NCI-H1694 (cell line): ENCODE measurements at places on chromosomes 4 and X.

GRCh38 chrX:78303086-78303485 is 24.3 kb downstream of the CYSLTR1 start:
- DNase-seq, result no peak

- no peak for DNase-seq
These were observed 149.8 kb downstream of the CHM start for GRCh38 chrX:85897362-85898126.

- no peak for DNase-seq
These were observed 104.9 kb downstream of the TTC29 start for GRCh38 chr4:146840731-146841130.

DNA sequence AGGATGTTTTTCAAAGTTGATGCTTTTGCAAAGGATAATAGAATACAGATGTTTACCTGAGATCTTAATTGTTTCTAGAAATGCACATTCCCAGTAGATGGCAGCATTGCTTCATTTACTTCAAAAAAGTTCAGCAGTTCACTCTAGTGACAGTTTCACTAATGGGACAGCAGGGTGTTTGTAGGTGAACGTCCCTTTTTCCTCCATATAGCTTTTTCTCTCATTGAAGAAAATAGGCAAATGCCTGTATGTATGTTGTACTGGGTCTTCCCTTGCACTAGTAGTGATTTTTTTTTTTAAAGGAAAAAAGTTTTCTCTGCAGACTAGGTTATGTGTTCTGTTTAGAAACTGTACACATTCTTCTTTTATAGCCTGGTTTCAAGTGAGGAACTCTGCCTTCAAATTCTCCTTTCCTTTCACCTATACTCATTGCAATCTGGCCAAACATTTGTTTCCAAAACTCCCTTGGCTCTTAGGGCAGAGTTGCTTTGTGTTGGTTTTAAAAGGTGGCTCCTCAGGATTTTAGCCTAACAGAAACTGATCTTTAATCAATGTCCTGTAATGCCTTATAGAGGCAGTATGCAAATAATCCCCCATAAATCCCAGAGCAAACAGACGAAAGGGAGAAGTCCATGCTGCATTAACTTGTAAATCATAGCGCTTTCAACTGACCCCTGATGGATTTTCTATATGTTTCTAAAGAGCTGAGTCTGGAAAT is 86.3 kb downstream of the EGF start:
- DNase-seq, result peak; percentile 18

DNA sequence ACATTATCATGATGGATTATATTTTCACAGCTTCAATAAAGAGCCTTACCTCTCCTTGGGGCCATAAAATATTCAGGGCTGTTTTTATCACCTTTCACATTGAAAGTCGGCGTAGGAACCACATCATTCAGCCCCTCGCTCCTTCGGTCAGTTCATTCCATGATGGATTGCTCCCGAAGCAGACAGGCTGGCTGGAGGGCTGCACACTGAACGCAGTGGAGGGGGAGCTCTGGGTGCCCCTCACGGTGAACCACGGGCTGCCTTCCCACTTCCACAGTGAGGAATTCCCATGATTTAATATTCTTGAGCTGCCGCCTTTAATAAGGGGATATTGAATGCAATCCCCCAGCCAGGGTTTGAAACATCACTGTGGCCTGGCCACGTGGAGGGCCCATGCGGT is 16.0 kb downstream of the PPP2R2C start:
- DNase-seq, result no peak

- DNase-seq, result no peak
These were observed 166.5 kb downstream of the CPEB2 start for GRCh38 chr4:15168759-15169158.

DNA sequence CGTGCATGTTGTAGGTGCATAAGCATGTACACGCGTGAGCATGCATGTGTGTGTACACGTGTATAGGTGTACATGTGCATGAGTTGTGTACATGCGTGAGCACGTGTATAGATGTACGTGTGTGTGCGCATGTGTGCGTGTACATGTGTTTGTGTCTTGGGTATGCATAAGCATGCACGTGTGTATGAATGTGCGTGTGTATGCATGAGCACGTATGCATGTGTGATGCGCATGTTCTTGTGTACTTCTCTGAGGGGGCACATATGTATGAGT is 9.0 kb downstream of the NAT8L start:
- DNase-seq, result no peak

DNA sequence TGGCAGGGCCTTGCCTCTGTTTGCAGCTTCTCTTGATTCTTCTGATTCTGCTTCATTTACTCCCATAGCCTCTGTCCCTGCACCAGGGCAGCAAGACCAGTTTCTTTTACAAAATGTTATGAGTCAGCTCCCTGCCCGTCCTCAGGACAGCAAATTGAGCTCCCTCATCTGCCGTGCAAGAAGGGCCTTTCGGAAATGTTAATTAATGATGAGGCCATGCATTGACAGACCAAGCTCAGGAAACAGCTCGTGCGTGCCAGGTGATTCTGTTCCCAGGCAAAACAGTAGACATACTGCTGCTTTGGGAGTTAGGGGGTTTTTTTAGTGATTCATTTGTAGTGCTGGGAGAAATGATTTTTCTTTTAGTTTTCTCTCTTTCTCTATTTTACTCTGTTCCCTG is 231.7 kb downstream of the FBXW7 start:
- no peak for DNase-seq

- no peak for DNase-seq
These were observed 766.1 kb downstream of the KCTD8 start for GRCh38 chr4:43682551-43682950.

GRCh38 chr4:152901205-152901604 is 34.9 kb upstream of the FHDC1 start:
- no peak for DNase-seq

DNA sequence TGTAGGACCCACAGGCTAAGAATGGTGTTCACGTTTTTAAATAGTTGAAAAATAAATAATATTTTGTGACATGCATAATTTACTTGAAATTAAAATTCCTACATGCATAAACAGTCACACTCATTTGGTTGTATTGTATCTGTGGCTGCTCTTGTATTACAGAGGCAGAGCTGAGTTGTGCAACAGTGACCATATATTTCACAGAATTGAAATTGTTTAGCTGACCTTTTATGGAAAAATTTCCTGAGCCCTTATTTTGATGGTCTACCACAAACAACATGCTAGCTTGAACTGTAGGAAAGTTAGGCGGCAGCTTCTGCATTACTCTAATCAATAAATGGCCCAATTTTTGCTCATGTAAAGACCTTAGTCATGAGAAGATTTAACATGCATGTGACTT is 633.4 kb upstream of the AADAT start:
- no peak for DNase-seq

DNA sequence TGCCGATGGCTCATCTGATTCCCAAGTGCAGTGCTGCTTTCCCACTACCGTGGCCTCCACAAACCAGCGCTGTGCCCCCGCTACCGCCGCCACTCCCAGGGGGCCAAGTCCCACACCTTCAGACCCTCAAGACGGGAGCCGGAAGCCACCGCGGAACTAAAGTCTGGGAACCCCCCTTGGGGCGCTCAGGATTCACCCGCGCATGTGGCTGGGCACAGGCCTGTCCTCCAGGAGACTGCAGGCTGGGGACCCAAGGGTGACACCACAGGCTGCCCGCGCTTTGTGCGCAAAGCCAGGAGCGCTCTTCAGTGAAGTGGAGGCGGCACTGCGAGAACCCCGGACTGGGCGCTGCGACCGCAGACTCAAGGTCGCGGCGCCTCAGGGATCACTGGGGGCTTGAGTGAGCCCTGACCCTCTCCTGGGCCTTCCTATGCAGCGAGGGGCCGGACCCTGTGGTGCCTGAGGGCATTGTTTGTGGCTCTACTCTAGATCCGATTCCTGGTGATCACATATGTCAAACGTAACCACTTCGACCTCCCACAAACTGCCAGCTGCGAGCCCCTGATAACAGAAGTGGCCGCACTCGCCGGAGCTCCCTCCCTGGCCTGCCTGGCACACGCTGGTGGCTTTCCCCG is 20.4 kb upstream of the TBC1D14 start:
- DNase-seq, result no peak

DNA sequence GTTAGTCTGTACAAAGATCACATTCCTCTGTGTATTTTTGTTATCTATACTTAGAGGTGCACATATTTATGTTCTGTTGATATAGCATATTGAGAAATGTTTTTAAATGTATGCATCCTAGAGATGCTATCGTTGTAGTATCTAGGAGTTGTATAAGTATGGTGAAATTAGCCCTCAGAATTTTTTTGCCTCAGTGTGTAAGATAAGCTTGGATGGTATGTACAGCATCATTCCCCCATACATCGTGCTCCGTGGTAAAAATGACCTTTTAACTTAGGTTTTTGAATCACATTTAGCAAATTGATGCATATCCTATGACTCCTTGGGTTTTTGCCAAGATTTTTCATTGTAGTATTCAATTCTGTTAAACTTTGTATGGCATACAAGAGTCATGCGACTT is 113.5 kb downstream of the RPA4 start:
- DNase-seq, result no peak

DNA sequence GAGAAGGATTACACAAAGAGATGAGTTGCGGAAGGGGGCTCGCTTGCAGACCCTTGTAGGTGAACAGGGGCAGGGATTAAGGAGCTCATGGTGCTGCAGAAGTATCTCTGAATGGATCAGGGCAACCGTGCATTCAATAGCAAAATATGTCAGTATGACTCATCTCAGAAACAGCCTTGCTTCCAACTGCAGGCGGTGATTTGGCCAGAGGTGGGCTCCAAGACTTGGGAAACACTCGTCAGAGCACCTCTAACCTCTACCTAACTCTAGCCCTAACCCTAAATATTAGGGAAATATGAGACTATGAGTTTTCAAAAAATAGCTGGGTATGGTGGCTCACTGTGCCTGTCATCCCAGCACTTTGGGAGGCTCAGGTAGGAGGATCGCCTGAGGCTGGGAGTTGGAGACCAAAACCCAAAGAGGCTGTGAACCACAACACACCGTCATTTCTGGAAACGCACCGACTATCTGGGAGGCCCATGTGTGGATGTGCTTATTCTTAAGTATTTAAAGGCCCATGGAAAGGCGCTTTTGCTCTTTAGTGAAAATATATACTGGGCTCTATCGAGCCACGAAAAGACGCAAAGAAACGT is 102.6 kb downstream of the DHRSX start:
- no peak for DNase-seq

DNA sequence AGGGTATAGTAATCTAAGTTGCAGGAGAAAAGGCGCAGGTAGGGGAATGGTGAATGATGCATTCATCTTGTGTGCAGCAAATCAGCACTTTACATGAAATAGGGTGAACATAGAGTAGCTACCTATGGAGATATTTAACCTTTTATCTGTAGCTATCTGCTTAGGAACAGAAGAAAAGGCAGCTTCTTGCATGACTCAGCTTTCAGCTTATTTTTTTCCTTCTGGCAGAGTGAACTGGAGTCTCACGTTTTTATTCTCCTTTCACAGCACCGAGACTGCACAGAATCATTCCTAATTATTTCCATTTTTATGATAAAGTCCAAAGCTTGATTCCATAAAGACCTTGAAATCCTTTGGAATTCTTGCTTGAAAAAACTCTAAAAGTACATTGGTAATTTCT is 4.8 kb upstream of the SCOC start:
- DNase-seq, result no peak

DNA sequence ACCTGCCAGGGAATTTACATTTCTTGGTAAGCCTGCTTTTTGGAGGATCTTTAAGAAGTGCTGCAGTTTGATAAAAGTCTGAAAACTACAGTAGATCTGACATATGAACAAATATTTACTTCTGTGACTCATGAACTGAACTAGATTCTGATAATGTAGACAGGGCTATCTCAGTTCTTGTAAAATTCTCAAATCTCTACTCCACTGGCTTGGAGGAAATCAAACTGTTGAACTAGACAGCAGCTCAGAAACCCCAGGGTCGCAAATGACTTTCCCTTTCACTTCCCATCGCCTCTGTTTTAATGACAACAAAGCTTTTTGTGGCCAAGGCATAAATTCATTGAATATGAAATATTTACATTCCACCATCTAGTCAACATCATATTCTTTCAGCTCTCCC is 15.4 kb upstream of the OCIAD1 start:
- no peak for DNase-seq

DNA sequence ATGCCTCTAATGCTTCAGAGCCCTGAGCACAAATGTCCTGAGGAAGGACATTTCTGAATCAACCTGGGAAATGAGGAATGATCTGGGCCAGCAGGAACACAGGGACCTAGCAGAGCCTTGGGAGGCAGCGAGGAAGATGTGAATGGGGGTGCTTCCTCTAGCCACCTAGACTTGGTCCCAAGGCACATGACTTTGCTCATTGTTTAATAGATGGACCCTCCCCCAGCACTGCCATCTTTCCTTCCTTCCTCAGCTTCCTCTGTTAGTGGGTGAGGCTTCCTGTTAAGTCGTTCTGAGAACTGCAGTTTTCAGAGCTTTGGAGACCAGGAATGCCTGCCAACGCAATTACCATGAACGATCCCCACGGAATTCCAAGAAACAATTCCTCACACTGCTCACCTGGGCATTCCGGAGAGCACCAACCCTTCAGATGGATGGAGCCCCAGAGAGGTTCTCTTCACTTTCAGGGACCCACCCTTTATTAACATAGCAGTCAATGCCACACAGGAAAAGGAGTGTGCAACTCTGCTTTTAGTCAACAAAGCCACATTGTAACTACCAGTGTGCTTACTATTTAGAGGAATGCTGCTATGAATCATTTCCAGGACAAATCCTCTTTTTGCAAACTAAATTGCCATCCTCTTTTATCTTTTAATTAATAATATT is 48.5 kb upstream of the STIM2 start:
- DNase-seq, result no peak

- DNase-seq, result no peak
These were observed 731.8 kb downstream of the KCTD8 start for GRCh38 chr4:43716721-43717395.

DNA sequence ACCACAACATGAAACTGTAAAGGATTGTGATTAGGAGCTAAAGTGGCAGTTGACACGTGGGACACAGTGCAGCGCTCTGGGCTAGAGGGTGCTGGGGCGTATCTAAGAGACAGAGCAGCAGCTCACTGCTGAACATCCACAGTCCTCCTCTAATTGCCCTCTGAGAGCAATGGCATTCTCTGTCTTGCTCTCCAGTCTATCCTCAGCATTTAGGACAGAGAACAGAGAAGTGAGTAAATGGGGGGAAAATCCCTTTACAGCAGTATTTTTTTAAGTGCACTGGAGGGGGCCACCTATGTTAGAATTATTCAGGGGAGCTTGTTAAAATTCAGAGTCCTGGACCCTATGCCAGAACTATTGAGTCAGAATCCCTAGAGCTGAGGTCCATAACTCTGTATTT is 4.2 kb upstream of the TMEM154 start:
- DNase-seq, result no peak
